MCF 10A (cell line): ENCODE measurements at places on chromosomes 11 and 22. TPM values are rescaled to one million over a fixed set of nuclear protein-coding genes. Genes with fewer than 3 reads are reported as not detected.

GRCh38 chr22:39212721-39213376, 31.9 kb downstream of the PDGFB start:
- DNase-seq: peak; percentile 74

Gene FBLN1
- total RNA-seq: 69.0 and 110 TPM in 2 replicates

DNA sequence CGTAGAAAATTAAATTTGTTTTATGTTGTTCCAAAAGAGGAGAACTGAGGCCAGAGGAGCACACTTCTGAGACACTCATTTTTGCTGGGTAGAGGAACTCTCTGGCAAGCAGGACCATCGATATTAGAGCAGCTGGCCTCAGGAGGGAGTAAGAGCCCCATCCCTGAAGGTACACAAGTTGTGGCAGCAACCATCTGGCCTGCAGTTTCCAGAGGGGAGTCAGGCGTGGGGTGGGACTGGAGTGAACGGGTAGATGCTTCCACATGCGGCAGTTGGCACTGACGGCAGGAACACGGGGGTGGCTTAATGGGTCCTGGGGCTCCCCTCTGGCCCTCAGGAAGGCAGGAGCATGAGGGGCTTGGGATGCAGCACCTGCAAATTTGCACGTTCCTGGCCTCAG, 13.2 kb upstream of the SSTR3 start:
- no peak for DNase-seq

Gene PRRG4
- total RNA-seq: 1.1 and 1.2 TPM in 2 replicates

DNA sequence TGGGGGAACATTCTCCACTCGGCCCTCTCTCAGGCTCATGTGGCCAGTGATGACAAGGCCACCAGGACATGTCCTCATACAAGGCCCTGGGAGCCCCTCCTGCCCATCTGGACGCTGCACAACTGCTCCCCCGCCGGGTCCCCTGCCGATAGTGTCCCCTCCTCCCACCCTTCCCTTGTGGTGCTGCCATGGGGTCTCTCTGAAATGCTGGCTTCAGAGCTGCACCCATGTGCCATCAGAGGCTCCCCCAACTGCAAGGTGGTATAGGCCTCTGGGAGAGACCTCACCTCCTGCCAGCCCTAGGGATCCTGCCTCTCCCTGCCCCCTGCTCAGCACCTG, 113.0 kb downstream of the KCNQ1OT1 start:
- no peak for DNase-seq

Gene ENTHD1
- total RNA-seq: not detected in 2 replicates

- DNase-seq: no peak
These were observed 30.6 kb upstream of the TFIP11 start for GRCh38 chr22:26542831-26543230.

DNA sequence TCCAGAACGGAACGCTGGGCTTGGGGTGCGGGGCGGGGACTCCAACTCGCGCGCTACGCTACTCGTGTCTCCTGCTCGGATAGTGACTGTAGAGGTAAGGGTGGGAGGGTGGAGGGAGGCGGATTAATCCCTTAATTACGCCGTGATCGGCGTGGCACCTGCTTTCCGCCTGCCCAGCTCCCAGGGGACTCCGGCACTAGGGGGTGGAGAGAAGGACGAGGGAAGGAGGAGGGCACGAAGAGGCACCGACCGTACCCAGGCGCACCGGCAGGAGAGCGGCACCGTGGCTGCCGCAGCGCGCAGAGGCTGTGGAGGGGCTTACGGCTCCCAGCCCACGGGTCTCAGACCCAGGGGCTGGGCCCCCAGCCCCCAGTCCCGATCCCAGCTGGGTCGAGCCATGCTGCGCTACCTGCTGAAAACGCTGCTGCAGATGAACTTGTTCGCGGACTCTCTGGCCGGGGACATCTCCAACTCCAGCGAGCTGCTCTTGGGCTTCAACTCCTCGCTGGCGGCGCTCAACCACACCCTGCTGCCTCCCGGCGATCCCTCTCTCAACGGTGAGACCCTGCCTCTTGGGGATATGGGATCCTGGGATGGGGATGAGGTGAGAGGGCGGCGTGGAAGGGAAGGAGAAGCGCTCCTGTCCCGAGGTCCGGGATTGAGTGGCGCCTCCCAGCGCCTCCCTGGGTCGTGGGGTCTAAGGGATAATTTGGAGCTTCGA, at the start of gene ROBO3:
Gene ROBO3 (plus strand): TSS at position 252 of the 721 bp plus-strand sequence. CDS start 146 bp downstream, at position 398.
- no peak for DNase-seq

DNA sequence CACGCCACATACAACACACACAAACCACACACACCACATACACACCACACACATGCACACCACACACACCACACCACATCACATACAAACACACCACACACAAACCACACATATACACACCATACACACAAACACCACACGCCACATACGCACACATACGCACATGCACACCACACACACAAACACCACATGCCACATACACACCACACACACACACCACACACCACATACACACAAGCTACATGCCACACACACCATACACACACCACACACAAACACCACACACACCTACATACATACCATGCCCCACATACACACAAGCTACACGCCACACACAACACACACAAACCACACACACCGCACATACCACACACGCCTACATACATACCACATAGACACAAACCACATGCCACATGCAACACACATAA, 15.7 kb upstream of the TH start:
- DNase-seq: no peak

GRCh38 chr11:130808541-130808940, 107.7 kb downstream of the SNX19 start:
- DNase-seq: no peak

DNA sequence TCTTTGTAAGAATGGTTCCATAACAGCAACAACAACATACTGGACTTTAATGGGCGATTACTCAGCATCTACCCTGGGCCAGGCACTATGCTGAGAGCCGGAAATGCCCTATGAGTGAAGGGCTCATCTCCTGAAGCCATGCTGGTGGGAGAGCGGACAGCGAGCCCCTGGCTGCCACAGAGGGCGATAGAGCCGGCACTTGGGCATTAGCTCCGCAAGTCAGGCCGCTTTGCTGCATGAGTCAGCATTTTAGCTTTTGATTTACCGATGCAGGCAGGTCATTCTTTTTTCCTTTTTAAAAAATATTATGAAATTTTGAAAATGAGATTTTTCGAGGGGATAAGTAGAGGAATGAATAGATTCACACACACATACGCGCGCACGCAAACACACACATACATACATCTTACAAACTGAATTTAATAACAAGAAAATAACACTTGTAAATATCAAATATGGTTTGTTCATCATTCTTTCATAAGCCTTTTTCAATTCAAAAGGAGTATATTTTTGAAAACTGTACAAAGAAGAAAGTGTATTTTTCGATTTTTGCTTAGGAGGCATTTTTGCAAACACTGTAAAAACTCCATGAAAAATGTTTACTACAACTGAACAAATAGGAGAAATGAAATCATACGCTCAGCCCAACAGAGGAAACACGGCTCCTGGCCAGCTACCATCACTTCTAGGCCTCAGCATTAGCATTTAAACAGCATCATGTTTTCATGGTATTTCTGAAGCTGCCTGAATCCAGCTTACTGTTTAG, 667.3 kb downstream of the OPCML start:
- DNase-seq: no peak

- DNase-seq: peak; percentile 48
These were observed 3.4 kb upstream of the SCUBE1 start for GRCh38 chr22:43346521-43346929.

DNA sequence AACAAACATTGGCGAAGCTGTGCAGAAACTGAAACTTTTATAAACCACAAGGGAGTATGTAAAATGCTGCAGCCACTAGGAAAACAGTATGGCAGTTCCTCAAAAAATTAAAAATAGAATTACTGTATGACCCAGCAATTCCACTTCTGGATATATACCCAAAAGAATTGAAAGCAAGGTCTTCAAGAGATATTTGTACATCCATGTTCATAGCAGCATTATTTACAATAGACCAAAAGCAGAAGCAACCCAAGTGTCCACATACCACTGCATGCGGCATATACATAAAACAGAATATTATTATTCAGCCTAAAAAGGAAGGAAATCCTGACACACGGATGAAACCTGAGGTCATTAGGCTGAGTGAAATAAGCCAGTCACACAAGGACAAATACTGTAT, 85.8 kb downstream of the RELT start:
- no peak for DNase-seq

- peak; percentile 13 for DNase-seq
These were observed 223 bp downstream of the WT1 start for GRCh38 chr11:32435152-32435480.

- no peak for DNase-seq
These were observed 8.7 kb downstream of the APOL5 start for GRCh38 chr22:35726398-35726797.

Gene PNPLA5
- not detected in 2 replicates for total RNA-seq

GRCh38 chr11:95768521-95768920, 21.1 kb downstream of the FAM76B start:
- no peak for DNase-seq

Gene OR10V1
- total RNA-seq: not detected in 2 replicates

DNA sequence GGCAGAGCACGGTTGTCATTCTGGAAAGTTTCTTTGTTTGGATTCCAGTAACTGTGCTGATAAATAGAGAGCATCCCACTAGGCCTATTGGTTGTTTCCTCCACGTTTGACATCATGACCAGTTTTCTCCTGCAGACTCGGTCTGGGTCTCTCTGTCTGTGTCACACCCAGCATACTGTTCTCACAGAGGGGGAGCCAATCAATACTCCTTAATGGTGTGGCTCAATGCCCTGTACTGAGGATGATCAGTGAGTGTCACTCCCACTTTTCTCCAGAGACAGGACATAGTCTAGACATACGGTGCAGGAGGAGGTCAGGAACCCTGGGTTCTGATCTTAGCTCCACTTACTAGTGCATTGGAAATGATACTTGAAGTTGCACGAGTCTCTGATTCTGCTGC, 88.2 kb upstream of the BLID start:
- DNase-seq: no peak

GRCh38 chr11:128523641-128524040, 63.7 kb downstream of the ETS1 start:
- peak; percentile 33 for DNase-seq

Gene UBQLN3
- not detected in 2 replicates for total RNA-seq

Gene MCM5
- total RNA-seq: 26.2 and 35.0 TPM in 2 replicates

GRCh38 chr11:46418751-46419150, 27.2 kb upstream of the CHRM4 start:
- no peak for DNase-seq

Gene P4HA3
- total RNA-seq: 0.15 and 0.93 TPM in 2 replicates

- peak; percentile 56 for DNase-seq
These were observed 25.7 kb upstream of the CHKA start for GRCh38 chr11:68146704-68147474.

Gene ADAMTS15
- 0.54 and 0.70 TPM in 2 replicates for total RNA-seq

Gene ACTN3
- not detected in 2 replicates for total RNA-seq

DNA sequence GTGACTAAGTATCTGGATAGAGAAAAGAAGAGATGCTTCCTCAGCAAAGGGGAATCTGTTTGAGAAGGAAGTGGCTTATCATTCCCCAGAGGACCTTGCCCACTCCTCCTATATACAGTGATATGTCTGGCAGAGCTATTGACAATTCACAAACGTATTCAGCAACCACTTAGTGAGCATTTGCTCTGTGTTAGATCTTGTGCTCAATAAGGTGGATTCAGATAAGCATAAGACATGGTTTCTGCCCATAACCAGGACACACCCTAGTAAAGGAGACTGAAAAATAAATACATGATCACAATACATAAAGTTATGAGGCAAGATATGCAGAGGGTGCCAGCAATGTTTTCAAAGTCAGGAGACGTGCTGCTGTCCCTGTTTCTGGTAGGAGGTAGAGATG, 1.4 kb downstream of the TMEM9B start:
- DNase-seq: no peak

Gene TRIM51
- total RNA-seq: not detected in 2 replicates

Gene TRIM34
- total RNA-seq: 0.96 and 2.1 TPM in 2 replicates

DNA sequence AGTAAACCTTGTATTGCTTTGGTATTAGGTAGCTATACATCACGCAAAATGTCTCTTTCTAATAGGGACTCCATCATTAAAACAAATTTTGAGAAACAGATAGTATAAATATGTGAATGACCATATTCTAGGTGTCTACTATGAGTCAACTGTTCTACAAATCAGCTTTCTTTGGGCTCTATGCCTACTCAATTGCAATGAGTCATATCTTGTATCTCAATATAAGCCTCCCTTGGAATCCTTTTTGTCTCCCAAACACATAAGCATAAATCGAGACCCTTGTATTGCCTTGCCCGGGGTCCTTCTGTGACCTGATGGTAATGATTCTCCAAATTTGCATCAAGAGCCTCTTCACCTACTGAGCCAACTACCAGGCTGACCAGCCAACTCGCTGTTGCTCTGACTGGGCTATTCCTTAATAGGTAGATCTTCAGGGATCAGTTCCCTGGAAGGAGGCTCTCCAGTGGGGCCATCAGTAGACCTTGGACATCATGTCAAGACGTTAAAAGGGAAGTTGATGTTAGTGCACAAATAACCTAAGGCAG, 22.2 kb downstream of the BLID start:
- DNase-seq: peak; percentile 55

- no peak for DNase-seq
These were observed 203.6 kb upstream of the CHORDC1 start for GRCh38 chr11:90426442-90426841.

Gene KRTAP5-3
- not detected in 2 replicates for total RNA-seq

DNA sequence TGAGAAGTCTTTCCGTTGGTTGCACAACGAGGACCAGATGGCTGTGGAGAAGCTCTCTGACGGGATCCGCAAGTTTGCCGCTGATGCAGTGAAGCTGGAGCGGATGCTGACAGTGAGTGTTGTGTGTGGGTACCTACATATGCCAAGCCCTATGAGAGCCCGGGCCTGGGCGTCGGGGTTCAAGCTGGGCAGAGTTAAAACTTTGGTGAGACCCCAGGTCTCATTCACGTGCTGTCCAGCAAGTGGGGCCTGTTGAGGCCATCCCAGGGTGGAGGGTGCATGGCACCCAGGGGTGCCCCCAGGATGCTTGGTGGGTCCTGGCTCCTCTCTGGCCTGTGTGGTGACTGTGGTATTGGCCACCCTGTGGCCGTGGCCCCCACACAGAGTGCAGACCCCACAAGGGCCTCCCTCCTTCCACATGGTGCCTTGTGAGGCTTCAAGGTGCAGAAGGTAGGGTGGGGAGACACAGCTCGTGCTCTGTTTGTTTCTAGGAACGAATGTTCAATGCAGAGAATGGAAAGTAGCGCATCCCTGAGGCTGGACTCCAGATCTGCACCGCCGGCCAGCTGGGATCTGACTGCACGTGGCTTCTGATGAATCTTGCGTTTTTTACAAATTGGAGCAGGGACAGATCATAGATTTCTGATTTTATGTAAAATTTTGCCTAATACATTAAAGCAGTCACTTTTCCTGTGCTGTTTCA, 12.8 kb downstream of the GATD1 start:
- no peak for DNase-seq

Gene ACRV1
- total RNA-seq: not detected in 2 replicates

Gene LRRC74B
- not detected in 2 replicates for total RNA-seq

- DNase-seq: no peak
These were observed 225.8 kb downstream of the ETS1 start for GRCh38 chr11:128361451-128362020.

Gene SCN2B
- total RNA-seq: not detected in 2 replicates

Gene YAP1
- total RNA-seq: 139 and 158 TPM in 2 replicates

Gene TMPRSS5
- 0.49 and 0.83 TPM in 2 replicates for total RNA-seq

- no peak for DNase-seq
These were observed 100.7 kb downstream of the TRIM44 start for GRCh38 chr11:35763301-35763700.
